Stomach (tissue), 19 donors: ENCODE measurements at places on chromosomes 3 and 15. TPM values are rescaled to one million over a fixed set of nuclear protein-coding genes. Genes with fewer than 3 reads are reported as not detected.

Gene CCDC9B
- 2.9 TPM for polyA plus RNA-seq

Gene TBC1D5
- polyA plus RNA-seq, result 10.1 TPM

Gene COL6A6
- not detected for polyA plus RNA-seq

Gene CA12
- polyA plus RNA-seq, result 22.8 TPM

Gene TRANK1
- polyA plus RNA-seq, result 3.1 TPM

Gene KLHL40
- polyA plus RNA-seq, result 2.0 TPM

Gene DYNLT2B
- polyA plus RNA-seq, result 9.5 TPM

Gene PCOLCE2
- 1.1 TPM for polyA plus RNA-seq

Gene KLHDC8B
- 15.2 TPM for polyA plus RNA-seq

Gene GABRA5
- polyA plus RNA-seq, result not detected

Gene SLC6A11
- polyA plus RNA-seq, result not detected

Gene ASB14
- not detected for polyA plus RNA-seq

Gene CCR9
- 0.08 TPM for polyA plus RNA-seq

Gene PLXNB1
- 157 TPM for polyA plus RNA-seq

Gene DUOXA1
- 96.7 TPM for polyA plus RNA-seq

Gene NECTIN3
- polyA plus RNA-seq, result 5.0 TPM

Gene RFC4
- polyA plus RNA-seq, result 13.1 TPM

Gene CCRL2
- 2.0 TPM for polyA plus RNA-seq

Gene USF3
- polyA plus RNA-seq, result 3.3 TPM

Gene PLOD2
- polyA plus RNA-seq, result 20.3 TPM

Gene LARP6
- polyA plus RNA-seq, result 12.7 TPM

Gene THBS1
- polyA plus RNA-seq, result 16.0 TPM

Gene GATA2
- 2.3 TPM for polyA plus RNA-seq

Gene ZPLD1
- not detected for polyA plus RNA-seq

Gene USP13
- 2.1 TPM for polyA plus RNA-seq

Gene ARRDC4
- 33.2 TPM for polyA plus RNA-seq

Gene CPNE9
- 0.10 TPM for polyA plus RNA-seq

Gene ZNF620
- 1.9 TPM for polyA plus RNA-seq

Gene PLCH1
- polyA plus RNA-seq, result 0.85 TPM

Gene SEMA4B
- polyA plus RNA-seq, result 81.4 TPM

Gene RNU5B-1
- polyA plus RNA-seq, result not detected

Gene PIERCE2
- polyA plus RNA-seq, result 12.2 TPM
